A673 (cell line): ENCODE measurements at places on chromosomes 2 and 18. TPM values are rescaled to one million over a fixed set of nuclear protein-coding genes. Genes with fewer than 3 reads are reported as not detected.

DNA sequence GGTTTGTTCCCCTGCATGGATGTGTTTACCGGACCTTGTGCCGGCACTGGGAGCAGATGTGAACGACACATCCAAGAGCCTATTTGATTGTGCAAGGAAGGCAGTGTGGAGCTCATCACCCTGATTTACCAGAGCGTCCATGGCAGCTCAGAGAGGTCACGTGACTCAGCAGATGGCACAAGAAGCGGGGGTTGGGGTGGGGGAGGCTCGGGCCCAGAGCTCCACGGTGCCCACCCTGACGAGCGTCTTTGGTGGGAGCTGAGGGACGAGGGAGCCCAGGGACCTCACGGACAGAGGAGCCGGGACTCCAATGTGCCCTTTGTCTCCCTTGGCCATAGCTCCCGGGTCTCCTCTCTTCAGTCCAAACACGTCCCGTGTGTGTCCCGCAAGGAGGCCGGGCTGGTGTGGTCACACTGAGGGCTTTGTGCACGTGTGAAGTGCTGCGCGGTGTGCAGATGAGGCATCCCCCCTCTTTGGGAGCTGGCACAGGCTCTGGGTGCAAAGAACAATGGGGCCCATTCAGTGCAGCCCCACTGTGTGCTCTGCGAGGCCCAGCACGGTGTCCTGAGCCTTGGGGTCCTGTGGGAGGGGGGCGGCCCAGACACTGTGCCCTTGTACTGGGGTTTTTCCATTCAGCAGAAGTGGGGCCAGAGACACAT, 15.5 kb downstream of the KCNIP3 start:
- DNase-seq: no peak

The SLC35G4 gene
- not detected in 2 replicates for total RNA-seq

DNA sequence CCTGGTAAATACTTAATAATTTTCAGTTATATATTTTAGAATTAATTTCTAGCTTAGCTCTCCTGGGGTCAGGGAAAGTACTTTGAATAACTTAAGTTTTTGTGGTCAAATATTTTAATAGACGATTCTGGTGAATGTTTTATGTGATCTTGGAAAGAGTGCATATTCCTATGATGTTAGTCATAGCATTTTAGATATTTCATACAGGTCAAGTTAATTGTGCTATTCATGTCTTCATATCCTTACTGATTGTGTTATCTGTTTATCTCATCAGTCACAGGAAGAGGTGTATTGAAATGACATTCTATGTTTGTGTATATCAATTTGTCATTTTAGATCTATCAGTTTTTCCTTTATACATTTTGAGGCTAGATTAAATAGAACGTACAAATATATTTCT, 576.2 kb downstream of the CPS1 start:
- no peak for DNase-seq

The EHD3 gene
- total RNA-seq: 4.4 and 4.8 TPM in 2 replicates

DNA sequence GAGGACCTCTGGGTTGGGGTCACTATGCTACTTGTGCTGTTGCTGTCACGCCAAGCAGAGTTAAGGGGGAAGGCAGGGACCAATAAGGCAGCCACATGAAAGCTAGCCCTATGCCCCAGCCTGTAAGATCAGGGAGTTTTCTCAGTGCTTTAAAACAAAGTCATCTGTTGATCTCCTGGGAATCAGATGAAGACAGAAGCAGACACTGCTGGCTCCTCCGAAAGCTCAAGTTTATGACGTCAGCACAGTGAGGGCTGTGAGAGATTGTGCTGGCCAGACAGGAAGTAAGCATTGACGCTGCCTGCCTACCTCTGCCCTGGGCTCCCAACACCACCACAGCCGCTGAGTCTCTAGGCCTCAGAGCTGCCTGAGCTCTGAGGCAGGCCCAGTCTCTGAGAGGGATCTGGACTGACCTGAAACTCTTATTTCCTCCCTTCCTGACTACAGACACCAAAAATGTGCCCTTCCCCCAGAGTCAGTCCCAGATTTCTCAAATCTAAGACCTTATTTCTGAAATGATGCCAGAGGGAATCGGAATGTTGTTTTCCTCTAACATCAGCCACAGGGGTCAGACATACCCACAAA, 118.1 kb upstream of the EPAS1 start:
- DNase-seq: peak; percentile 66

- DNase-seq: no peak
These were observed 74.3 kb downstream of the LONRF2 start for GRCh38 chr2:100248044-100248330.

GRCh38 chr2:10140841-10141610, 18.5 kb downstream of the RRM2 start:
- no peak for DNase-seq

The VIT gene
- not detected in 2 replicates for total RNA-seq

DNA sequence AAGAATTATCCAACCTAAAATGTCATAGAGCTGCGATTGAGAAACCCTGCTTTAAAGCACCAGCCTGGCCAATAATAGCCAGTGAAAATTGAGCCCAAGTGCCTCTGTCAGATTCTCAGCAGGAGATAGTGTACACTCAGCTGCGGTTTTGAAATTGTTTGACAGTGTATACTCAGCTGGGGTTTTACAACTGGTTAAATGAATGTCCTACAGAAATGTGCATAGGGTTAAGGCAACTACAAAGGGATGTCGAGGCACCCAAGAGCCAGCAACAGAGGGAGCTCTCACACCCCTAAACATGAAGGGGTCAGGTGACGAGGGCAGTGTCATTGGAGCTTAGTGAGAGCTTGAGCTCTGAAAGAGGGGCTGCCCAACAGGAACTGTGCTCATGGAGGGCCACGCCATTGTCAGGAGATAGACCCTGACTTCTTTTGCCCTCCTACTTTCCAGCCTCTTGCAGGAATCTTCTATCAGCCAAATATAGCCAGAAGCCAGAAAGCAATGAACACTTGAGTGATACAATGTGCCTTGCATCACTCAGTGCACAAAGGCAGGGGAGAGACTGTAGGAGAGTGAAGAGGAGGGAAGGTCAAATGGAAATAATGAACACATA, 15.1 kb downstream of the ACTG2 start:
- DNase-seq: peak; percentile 54

- no peak for DNase-seq
These were observed 60.8 kb downstream of the KIF5C start for GRCh38 chr2:148935791-148936190.
